ENCODE measurements at places on chromosomes 16 and 17.

DNA sequence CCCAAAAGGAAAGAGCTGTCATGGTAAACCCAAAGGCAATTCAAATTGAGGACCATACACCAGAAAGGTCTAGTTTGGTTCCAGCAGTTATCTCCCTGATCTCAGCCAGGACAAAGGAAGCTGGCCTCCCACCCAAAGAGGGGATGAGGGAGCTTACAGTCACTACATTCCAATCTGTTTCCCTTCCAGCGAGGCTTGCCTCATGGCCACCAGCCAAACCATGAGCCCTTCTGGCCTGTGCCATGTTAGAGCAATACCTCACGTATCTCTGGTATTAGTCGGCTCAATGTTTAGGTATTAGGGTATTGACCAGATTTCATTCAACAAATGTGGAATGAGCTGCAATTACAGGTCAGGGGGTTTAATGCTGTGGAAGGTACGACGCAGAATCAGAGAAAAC lies 8.4 kb downstream of the NDUFAB1 start:
- H3K36me3 ChIP-seq: peaks cover 98% of the 10 kb centered on the region
- DNase-seq: no peak
- H3K4me3 ChIP-seq: no peak overlapping the region

- no peak overlapping the region for H3K27ac ChIP-seq
- H3K36me3 ChIP-seq: no peaks in the 10 kb centered on the region
- no peaks in the 10 kb centered on the region for H3K27me3 ChIP-seq
- no peaks in the 10 kb centered on the region for H3K4me1 ChIP-seq
- H3K4me3 ChIP-seq: no peak overlapping the region
- DNase-seq: no peak
Observed at GRCh38 chr17:9331279-9332131, 244.1 kb downstream of the STX8 start.

GRCh38 chr17:50102164-50102991 lies 7.2 kb downstream of the PDK2 start:
- H3K27me3 ChIP-seq: no peaks in the 10 kb centered on the region
- peaks cover 30% of the 10 kb centered on the region for H3K4me1 ChIP-seq
- DNase-seq: no peak
- H3K4me3 ChIP-seq: no peak overlapping the region
- peaks cover 85% of the 10 kb centered on the region for H3K36me3 ChIP-seq

- no peaks in the 10 kb centered on the region for H3K27me3 ChIP-seq
- H3K27ac ChIP-seq: no peak overlapping the region
- no peaks in the 10 kb centered on the region for H3K36me3 ChIP-seq
- peaks cover 4% of the 10 kb centered on the region for H3K4me1 ChIP-seq
- H3K4me3 ChIP-seq: no peak overlapping the region
- no peak for DNase-seq
Observed at GRCh38 chr17:39352986-39353385, 48.4 kb downstream of the FBXL20 start.

DNA sequence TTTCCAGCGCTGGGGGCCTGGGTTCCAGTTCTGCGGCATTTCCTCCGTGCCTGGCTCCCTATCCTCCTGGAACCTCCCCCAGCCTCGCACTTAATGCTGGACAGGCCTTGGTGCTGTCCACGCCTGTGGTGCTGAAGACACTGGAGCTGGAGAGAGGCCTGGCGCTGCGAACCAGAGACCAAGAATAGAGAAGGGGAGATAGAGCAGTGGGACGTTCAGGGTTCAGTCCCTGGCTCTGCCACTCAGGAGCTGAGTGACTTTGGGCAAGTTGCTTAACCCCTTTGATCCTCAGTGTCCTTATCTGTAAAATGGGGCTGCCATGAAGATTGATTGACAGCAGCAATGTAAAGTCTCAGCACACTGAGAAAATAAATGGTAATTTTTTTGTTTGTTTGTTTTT lies 11.9 kb downstream of the SBK1 start:
- no peak overlapping the region for H3K27ac ChIP-seq
- H3K36me3 ChIP-seq: no peaks in the 10 kb centered on the region

DNA sequence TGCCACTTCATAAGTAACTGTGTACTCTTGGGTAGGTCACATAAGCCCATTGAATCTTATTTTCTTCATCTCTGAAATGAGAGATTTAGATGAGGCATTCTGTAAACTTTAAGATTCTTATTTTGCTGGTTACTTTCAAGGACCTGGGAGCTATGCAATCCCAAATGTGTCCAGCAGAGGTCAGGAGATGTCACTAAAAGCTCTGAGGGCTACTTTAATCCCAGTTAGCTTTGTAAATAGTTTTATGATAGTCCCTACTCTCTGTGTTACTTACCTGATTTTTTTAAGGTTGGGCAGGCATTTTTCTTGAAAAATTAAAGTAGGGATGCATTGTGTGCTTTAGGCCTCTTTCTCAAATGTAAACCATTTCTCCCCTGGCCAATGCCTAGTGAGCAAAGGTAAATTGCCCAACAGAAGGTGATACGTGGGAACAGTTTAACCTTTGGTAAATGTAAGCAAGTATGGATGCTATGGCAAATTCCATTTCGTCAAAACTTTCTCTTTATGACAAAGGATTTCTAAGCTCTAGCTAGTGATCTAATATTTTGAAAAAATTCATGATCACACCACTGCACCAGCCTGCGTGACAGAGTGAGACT lies 57.1 kb upstream of the WSB1 start:
- peaks cover 19% of the 10 kb centered on the region for H3K4me1 ChIP-seq
- no peaks in the 10 kb centered on the region for H3K27me3 ChIP-seq
- no peak overlapping the region for H3K27ac ChIP-seq
- no peaks in the 10 kb centered on the region for H3K36me3 ChIP-seq

GRCh38 chr16:85176541-85177447 lies 64.5 kb upstream of the CIBAR2 start:
- no peak overlapping the region for H3K27ac ChIP-seq
- peaks cover 10% of the 10 kb centered on the region for H3K4me1 ChIP-seq
- no peak overlapping the region for H3K4me3 ChIP-seq
- DNase-seq: no peak

DNA sequence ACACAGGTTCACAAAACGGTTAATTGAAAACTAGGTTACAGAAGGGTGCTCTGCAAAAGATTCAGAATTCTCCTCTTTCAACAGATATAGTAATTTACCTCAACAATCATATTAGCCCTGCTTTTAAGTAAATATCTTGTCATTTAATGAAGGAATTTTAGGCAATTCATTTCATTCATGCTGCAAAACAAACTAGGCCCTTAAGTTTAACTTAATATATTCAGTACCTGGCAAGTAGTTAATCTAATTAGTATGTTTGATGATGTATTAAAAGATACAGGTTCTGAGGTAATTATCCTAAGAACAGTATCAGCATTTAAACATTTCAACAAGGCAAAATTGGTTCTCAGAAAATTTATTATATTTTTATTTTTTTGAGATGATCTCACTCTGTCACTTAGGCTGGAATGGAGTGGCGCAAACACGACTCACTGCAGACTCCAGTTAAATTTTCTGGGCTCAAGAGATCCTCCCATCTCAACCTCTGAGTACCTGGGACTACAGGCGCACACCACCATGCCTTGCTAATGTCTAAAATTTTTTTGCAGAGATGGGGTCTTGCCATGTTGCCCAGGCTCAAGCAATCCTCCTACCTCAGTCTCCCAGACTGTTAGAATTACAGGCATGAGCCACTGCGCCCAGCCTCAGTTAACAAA lies 44.9 kb downstream of the SMURF2 start:
- no peak overlapping the region for H3K4me3 ChIP-seq
- H3K27me3 ChIP-seq: no peaks in the 10 kb centered on the region
- H3K4me1 ChIP-seq: no peaks in the 10 kb centered on the region
- no peak overlapping the region for H3K27ac ChIP-seq
- H3K36me3 ChIP-seq: no peaks in the 10 kb centered on the region

GRCh38 chr17:3026856-3027751 lies 36.3 kb downstream of the OR1D5 start:
- H3K27ac ChIP-seq: no peak overlapping the region
- DNase-seq: no peak
- H3K4me1 ChIP-seq: peaks cover 21% of the 10 kb centered on the region
- H3K36me3 ChIP-seq: no peaks in the 10 kb centered on the region
- H3K4me3 ChIP-seq: no peak overlapping the region
- H3K27me3 ChIP-seq: no peaks in the 10 kb centered on the region

GRCh38 chr17:77345260-77345910 lies 204.6 kb downstream of the SEC14L1 start:
- no peaks in the 10 kb centered on the region for H3K27me3 ChIP-seq
- H3K4me1 ChIP-seq: peaks cover 12% of the 10 kb centered on the region
- H3K36me3 ChIP-seq: no peaks in the 10 kb centered on the region
- H3K4me3 ChIP-seq: no peak overlapping the region

DNA sequence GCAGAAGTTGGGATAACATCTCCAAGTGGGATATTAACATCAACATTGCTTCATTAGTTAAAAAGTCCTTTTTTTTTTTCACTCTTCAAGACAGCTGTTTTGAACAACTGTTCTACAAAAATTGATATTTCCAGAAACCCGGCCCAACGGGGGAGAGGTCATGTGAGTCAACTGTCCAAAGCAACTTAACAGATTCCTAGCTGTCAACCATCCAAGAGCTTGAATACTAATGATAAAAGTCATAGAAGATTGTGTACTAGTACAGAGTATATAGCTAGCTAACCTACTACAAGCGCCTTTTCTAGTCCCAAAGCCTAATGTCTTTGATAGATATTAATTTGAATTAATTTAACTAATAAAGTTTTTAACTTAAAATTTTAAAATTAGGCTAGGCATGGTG lies 172.0 kb downstream of the CYB561 start:
- H3K27me3 ChIP-seq: no peaks in the 10 kb centered on the region
- no peak overlapping the region for H3K27ac ChIP-seq
- DNase-seq: no peak
- H3K4me1 ChIP-seq: no peaks in the 10 kb centered on the region

DNA sequence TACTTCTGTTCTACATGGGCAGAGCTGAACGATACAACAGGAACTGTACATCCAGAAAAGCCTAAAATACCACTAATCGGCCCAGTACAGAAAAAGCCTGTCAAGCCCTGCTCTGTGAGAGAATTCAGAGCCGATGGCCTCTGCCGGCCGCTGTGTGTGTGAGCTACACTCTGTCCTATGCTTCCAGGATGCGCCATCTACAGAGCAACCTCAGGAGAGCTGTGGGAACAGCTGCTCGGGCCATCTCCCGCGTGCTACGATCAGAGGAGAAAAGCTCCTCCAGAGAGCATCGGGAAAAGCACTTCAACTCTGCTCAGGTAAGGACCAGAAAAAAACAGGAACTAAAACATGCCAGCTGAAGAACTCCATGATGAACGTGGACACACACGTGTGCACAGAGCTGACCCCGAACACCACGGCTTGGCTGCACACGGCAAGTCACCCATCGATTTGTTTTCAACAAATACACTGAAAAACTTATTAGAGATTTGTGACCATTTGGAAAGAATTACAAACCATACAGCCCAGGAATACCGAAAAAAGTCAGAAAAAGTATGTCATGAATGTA lies 115.9 kb downstream of the ANKRD11 start:
- DNase-seq: no peak
- H3K4me1 ChIP-seq: peaks cover 37% of the 10 kb centered on the region
- H3K27ac ChIP-seq: no peak overlapping the region
- H3K27me3 ChIP-seq: no peaks in the 10 kb centered on the region
- H3K4me3 ChIP-seq: peak overlapping the region; percentile 15

- H3K27me3 ChIP-seq: no peaks in the 10 kb centered on the region
- H3K36me3 ChIP-seq: no peaks in the 10 kb centered on the region
- H3K27ac ChIP-seq: peak overlapping the region; percentile 84
- no peak for DNase-seq
- H3K4me3 ChIP-seq: no peak overlapping the region
Observed at GRCh38 chr17:40558890-40559563, 6.2 kb downstream of the CCR7 start.

DNA sequence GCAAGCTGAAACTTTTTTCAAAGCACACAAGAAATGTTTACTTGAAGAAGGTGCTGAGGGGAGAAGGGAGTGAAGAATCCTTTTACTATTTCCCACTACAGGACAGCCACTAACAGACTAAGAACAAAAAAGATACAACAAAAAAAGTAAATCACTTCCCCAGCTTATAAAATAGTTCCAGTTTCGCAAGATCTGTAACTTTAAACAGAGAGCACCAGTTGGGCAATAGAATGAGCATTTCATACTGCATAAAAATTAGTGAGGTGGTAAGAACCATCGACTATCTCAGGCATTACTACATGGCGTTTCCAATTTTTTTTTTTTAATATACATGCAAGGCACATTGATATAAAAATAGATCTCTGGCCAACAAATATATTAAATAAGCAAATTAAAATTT lies 11.1 kb downstream of the CRYBA1 start:
- H3K27me3 ChIP-seq: no peaks in the 10 kb centered on the region
- no peaks in the 10 kb centered on the region for H3K36me3 ChIP-seq
- DNase-seq: no peak
- peak overlapping the region; percentile 61 for H3K27ac ChIP-seq
- H3K4me3 ChIP-seq: no peak overlapping the region

GRCh38 chr16:58614212-58614611 lies 15.4 kb downstream of the CNOT1 start:
- peaks cover 23% of the 10 kb centered on the region for H3K36me3 ChIP-seq
- DNase-seq: no peak
- H3K4me1 ChIP-seq: peaks cover 14% of the 10 kb centered on the region
- H3K4me3 ChIP-seq: no peak overlapping the region

DNA sequence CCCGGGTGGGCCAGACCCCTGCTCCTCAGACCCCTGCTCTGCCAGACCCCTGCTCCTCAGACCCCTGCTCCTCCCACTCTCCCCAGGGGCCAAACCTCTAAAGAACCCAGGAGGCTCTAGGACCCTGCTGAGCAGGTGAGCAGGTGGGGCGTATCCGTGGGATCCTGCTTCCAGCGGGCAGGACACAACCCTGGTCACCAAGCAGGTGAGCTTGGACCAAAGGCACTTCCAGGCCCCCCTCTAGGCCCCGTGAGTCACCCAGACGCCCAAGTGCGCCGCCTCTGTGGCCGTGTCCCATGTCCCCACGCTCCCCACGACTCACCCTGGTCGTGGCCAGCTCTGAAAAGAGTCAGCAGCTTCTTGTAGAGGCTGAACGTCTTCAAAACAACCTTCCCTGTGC lies 5.0 kb downstream of the CYBC1 start:
- H3K27ac ChIP-seq: no peak overlapping the region
- H3K36me3 ChIP-seq: peaks cover 6% of the 10 kb centered on the region
- H3K4me1 ChIP-seq: peaks cover 84% of the 10 kb centered on the region

DNA sequence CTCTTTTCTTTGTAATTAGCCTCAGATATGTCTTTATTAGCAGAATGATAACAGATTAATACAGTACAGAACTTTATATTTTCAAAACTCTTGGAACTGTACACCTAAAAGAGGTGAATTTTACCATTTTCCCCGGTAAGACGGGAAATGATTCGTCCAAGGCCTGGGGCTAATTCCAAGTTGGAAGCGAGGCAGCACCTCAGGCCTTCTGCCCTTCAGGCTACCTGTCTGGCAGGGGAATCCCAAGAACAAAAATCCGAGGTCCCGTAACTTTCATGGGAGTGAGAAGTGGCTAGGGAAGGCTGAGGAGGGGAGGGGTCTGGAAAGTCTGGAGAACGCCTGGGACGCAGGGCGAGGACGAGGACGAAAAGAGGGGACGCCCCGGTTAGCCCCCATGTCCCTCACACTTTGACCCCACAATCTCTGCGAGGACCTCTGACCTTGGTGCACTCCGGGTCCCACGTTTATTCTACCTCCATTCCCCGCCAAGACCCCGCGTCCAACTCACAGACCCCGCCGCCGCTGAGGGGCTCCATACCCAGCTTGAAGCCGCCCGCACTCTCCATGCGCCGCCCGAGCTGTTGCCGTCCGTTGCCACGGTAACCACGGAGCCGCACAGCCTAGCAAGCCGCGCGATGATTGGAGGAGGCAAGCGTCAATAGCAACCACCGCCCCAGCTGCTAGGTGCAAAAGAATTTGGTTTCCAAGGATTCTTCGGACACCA lies at the start of gene HYDIN:
HYDIN (minus strand) TSS at position 601 of the 724 bp plus-strand sequence. CDS start 43,827 bp downstream, outside the sequence.
- no peak within 1 kb of the TSS for H3K4me3 ChIP-seq
- H3K4me1 ChIP-seq: no peaks in the 10 kb centered on the region
- no peak within 1 kb of the TSS for H3K27ac ChIP-seq
- H3K27me3 ChIP-seq: no peaks in the 10 kb centered on the region
